Activated CD4-positive, alpha-beta T cell treated with anti-CD3 and anti-CD28 coated beads, Interleukin-10, Interleukin-2, amounts not matched to agents 100 ng/mL and 50 ng/mL, durations not matched to agents 16 hours and 8 hours (primary cell): ENCODE measurements at places on chromosomes 16 and 17.
A peak's percentile ranks its signal among the peaks of the same experiment; 100 is the strongest.

GRCh38 chr17:32552280-32552679, 65.5 kb downstream of the CDK5R1 start:
- no peak for DNase-seq

GRCh38 chr17:57425903-57426880, 169.9 kb downstream of the MSI2 start:
- peak; percentile 36 for DNase-seq

GRCh38 chr16:14371778-14372431, 258.2 kb downstream of the PARN start:
- DNase-seq: no peak

DNA sequence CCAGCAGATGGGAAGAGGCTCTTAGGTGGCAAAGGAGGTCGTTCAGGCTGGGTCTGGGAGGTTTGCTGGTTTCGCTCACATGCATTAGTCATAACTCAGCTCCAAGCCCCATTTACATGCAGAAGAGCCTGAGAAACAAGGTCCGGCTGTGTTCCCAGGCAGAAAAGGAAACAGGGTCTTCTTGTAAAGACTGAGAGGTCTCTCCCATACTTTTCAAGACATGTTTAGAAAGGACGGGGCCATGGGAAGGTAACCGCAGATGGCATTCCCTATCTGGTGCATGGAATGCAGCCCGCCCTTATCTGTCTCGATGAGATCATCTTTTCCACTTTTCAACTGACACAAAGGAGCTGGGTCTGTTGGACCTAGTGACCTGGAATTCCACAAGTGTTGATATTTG, 389.0 kb upstream of the CDH11 start:
- no peak for DNase-seq

DNA sequence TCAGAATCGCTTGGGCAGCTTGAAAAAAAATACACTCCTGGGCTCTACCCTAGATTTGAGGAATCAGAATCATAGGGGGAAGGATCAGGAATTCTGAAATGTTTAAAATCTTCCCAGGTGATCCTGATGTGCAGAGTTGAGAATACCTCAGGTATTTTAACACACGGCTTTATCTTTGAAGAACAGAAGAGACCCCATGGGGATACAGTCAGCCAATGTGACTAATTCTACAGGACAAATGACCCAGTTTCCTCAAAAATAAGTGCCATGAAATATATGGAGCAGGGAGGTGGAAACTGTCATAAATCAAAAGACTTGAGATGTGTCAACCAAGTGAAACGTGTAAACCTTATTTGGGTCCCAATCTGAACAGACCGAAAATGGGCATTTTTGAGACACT, 52.7 kb downstream of the CCDC42 start:
- DNase-seq: no peak

- DNase-seq: no peak
These were observed 5.3 kb upstream of the NOD2 start for GRCh38 chr16:50688083-50688482.

GRCh38 chr16:55861288-55861687, 13.9 kb downstream of the CES5A start:
- no peak for DNase-seq

DNA sequence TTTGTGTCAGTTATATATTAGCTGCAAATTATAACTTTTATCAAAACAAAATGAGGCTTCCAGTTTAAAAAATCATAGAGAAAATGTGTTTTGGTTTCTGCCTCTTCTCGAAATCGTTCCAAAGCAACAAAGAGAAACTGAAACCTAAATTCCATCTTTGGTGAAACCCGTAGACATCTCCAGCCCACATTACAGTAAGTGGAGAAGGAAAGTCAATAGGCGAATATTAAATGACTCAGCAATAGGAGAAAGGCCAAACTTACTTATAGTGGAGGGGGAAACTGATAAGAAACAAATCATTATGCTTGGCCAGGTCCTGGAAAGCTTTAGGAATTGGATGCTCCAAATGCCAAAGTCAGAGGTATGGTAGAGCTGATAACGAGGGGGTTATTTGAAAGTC, 103.0 kb upstream of the SHISA6 start:
- DNase-seq: no peak

GRCh38 chr17:39399791-39400190, 1.6 kb downstream of the FBXL20 start:
- DNase-seq: no peak

DNA sequence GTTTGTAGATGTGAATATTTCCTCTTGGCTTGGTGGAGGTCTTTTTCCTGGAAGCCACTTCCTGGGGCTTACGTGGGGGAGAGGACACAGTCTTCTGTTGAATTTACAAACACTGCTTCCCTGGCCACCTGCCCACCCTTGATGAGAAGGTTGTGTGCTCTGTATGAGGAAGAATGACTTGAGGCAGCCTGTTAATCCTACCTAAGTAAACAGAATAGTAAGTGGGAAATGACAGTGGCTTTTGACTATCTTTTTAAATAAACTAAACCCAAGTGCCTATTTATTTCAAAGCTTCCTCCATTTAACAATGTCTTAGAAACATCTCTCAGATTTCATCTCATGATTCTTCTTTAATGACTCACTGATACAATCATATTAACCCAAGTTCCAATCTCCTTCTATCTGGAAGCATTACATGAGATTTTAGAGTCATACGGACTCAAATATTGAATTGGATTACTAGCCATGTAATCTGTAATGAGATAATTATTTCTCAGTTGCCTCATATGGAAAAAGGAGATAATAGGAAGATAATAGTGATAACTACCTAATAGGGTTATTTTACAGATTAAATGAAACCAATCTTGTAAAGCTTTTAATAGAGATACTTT, 96.6 kb upstream of the SMIM36 start:
- no peak for DNase-seq

DNA sequence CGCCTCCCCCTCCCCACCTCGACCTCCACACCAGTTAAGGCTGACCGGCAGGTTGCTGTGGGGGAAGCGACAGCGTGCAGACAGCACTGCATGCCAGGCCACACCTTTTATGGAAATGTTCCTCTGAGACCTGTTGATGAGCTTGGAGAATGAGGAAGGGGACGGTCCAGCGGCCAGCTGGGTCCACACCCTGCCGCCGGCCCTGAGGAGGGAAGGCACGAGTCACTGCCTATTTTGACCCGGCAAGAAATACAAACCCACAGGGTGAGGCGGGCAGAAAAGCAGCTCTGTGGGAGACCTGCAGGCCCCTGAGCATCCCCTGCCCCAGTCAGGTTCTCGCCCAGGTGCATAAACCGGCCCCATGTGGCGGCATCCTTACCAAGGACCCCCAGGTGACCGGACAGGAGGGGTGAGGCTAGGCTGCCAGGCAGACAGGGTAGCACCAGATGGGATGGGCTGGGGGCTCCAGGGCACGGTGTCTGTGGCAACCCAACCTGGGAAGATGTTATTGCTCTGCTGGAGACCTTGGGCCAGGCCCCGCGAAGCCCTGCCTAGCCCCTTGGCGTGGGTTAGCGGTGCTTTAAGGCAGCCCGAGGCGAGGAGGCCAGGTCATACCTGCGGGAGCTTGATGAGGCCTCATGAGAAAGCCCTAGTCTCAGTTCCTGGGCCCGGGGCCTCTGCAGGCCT, 12.7 kb downstream of the NATD1 start:
- DNase-seq: no peak

DNA sequence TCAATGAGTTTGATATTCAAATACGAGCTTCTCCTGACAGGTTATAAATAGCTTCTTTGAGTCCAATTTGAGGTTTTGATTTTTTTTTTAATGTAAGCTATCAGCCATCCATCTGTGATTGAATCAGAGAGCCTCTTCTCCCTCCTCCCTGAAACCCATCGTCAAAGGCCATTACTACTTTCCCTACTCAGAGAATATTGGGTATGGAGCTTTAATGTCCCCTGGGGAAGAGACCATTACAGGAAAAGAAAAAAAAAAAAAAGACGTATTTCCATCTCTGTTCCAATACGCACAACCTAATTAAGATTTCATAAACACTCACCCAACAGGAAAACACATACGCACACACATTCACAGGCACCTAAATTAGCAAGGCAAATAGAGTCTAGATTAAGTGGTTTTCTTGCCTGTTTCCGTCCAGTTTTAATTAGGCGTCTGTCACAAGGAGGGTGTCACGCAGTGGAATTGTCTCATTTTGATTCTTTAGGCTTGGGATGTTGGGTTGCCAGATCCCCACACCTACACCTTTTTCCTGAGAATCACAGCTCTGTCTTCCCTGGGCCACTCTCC, 194.3 kb upstream of the RPL38 start:
- no peak for DNase-seq

DNA sequence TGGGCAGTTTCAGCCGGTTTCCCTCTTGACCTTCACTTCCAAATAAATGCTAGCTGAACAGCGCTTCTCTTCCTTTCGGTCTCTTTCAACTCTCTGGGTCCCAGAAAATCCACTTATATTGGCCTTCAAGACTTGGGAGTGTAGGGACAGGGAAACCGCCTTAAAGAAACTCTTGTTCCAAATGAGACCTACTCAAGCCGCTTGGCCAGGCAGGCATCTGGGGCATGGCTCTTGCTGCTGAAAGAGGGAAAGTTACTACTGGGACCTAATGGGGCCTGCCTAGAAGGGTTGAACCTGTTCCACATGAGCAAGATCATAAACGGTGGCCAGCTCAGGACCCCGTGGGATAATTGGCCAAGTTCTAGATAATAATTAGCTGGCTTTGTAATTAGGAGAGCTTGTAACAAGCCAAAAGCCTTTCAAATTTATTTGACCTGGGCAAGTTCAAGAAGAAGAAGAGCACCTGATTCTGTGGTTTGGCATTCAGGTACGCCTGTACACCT, 13.2 kb downstream of the CDH1 start:
- DNase-seq: no peak

GRCh38 chr17:37859451-37859850, 64.8 kb upstream of the TBC1D3K start:
- no peak for DNase-seq

DNA sequence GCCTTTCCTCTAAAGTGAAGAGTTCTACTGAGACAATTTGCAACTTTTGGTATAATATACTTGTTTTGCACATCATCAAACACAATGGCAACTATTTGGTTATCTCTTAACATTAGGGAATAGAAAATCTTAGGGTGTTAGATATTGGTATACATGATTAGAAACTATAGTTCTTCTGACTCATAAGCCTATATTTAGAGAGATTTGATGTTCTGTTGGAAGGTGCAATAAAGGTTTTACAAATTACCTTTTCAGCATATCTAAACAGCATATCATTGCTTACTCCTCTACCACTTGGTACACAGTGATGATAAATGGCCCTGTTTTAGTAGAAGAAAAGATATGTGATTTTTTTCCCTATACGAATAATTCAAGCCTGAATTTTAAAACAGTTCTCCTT, 6.2 kb downstream of the EVI2B start:
- DNase-seq: no peak

GRCh38 chr17:2707721-2708584, 3.6 kb downstream of the CLUH start:
- peak; percentile 29 for DNase-seq

DNA sequence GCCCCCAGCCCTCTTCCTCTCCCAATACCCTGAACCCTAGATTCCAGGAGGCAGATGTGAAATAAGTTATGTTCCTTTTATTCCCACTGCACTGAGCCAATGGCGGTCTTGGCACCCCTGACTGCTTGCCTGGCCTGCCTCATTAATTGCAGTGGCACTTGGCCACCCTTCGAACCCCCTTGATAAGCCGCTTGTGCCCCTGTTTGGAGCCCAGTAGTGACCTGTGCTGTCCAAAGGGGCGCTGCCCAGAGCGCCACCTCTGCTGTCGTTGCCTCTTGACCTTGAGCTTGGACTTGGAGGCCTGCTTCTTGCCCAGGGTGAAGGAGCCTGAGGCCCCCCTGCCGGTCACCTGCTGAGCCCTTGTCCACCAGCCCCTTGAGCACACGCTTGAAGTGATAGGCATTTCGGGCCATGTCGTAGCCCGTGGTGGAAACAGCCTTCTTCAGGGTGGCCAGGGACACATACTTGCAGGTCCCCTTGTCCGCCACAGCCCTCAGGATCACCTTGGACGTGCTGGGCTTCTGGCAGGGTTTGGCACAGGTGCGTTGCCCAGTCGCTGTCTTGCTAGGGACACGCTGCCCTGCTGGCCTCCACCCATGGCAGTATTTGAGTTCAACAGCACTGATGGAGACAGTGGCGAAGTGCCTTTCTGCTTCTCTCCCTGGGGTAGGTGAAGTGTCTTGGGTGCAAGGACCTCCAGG, 5.7 kb downstream of the SGCA start:
- no peak for DNase-seq

GRCh38 chr17:36089888-36090836, at the start of gene CCL3:
TSS of gene CCL3 (minus strand) at chr17:36090143. CDS start at chr17:36090058, 85 bp downstream.
- DNase-seq: peak; percentile 92

GRCh38 chr16:51071326-51071725, 79.7 kb downstream of the SALL1 start:
- no peak for DNase-seq

- peak; percentile 81 for DNase-seq
These were observed 48.5 kb upstream of the HELZ start for GRCh38 chr17:67293251-67294203.

DNA sequence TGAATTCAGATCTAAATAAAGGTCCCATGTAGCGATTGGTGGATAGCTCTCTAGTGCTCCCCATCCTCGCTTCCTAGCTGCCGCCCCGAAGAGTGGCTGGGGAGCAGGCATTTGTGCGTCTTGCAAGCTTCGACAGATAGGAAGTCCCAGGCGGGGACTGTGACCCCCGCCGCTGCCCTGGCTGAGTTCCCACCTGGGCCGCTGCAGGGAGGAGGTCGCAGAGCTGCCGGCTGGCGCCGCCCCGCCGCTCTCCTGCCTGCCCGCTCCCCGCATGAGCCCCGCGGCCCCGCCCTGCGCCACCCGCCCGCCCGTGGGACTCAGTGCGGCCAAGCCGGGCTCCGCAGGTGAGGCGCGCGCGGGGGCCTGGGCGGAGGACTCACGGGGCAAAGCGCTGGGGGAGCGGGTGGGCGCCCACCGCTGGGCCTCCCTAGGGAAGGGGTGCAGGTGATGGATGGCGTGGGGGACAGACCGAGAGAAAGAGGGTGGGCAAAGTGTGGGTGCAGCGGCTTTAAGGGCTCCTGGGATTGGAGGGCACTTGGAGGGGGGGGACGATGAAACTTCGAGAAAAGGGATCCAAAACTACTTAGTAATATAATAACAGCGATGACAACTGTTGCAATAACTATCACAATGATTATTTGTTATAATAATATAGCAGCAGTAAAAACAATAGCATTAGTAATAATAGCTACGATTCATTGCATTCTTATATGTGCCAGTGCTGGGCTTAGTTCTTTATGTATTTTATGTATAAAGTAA, at the start of gene OTOA:
OTOA (plus strand) TSS at position 80 of the 759 bp plus-strand sequence. CDS start 14,547 bp downstream, outside the sequence.
- no peak for DNase-seq

DNA sequence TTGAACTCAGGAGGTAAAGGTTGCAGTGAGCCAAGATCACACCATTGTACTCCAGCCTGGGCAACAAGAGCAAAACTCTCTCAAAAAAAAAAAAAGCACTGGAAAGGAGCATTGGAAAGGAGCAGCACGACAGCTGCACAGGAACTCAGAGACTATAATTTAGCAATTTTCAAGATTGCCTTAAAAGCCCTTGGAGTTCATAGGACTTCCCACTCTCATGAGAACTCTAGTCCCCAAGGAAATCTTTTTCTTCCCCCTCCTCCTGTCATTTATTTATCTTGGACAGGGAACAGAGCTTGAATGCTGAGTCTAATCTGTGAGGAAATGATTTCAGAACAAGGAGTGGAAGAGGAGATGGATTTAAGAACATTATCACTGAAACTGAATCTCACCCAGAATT, 69.0 kb downstream of the PLXDC1 start:
- no peak for DNase-seq

- DNase-seq: no peak
These were observed 59.9 kb upstream of the CDH5 start for GRCh38 chr16:66306366-66307150.
